ENCODE measurements at places on chromosomes 4 and X. TPM values are rescaled to one million over a fixed set of nuclear protein-coding genes. Genes with fewer than 3 reads are reported as not detected.

Gene FAT4
- 27.9 TPM for total RNA-seq

Gene HELT
- not detected for total RNA-seq

Gene UGT2B7
- total RNA-seq, result not detected

Gene FATE1
- not detected for total RNA-seq

Gene CCKAR
- total RNA-seq, result 2.5 TPM
